Nephron progenitor cell (in vitro differentiated cells): ENCODE measurements at places on chromosomes 12 and 14.

DNA sequence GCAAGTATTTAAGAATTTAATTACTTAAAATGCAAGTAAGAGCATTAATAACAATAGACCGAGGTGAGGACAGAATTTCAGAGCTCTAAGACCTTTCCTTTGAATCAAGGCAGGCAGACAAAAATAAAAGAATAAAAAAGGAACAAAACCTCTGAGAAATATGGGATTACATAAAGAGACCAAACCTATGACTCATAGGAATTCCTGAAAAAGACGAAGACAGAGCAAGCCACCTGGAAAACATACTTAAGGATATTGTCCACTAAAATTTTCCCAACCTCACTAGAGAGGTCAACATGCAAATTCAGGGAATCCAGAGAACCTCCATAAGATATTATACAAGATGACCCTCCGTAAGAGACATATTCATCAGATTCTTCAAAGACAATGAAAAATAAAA, 325.1 kb downstream of the AEBP2 start:
- H3K27ac ChIP-seq, result no peak overlapping the region
- H3K4me3 ChIP-seq, result no peak overlapping the region
- H3K4me1 ChIP-seq, result no peaks in the 10 kb centered on the region
- H3K27me3 ChIP-seq, result no peaks in the 10 kb centered on the region

GRCh38 chr14:27573018-27573417, 975.2 kb upstream of the NOVA1 start:
- no peaks in the 10 kb centered on the region for H3K36me3 ChIP-seq
- H3K4me3 ChIP-seq, result no peak overlapping the region

DNA sequence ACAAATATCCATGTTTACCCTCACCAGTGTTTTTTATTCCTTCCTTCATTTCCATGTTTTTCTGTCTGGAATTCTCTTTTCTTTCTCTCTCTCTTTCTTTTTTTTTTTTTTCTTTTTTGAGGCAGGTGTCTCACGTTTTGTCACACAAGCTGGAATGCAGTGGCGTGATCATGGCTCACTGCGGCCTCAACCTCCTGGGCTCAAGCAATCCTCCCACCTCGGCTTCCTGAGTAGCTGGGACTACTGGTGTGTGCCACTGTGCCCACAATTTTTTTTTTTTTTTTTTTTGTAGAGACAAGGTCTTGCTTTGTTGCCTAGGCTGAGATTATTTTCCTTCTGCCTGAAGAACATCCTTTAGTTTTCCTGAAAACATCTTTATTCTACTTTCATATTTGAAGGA, 15.0 kb upstream of the AMIGO2 start:
- no peaks in the 10 kb centered on the region for H3K36me3 ChIP-seq
- H3K4me3 ChIP-seq, result no peak overlapping the region
- DNase-seq, result no peak
- no peak overlapping the region for H3K27ac ChIP-seq
- no peaks in the 10 kb centered on the region for H3K4me1 ChIP-seq

GRCh38 chr12:32048791-32049190, 57.9 kb upstream of the BICD1 start:
- peaks cover 33% of the 10 kb centered on the region for H3K4me1 ChIP-seq
- no peak overlapping the region for H3K27ac ChIP-seq
- DNase-seq, result no peak
- H3K36me3 ChIP-seq, result peaks cover 8% of the 10 kb centered on the region

DNA sequence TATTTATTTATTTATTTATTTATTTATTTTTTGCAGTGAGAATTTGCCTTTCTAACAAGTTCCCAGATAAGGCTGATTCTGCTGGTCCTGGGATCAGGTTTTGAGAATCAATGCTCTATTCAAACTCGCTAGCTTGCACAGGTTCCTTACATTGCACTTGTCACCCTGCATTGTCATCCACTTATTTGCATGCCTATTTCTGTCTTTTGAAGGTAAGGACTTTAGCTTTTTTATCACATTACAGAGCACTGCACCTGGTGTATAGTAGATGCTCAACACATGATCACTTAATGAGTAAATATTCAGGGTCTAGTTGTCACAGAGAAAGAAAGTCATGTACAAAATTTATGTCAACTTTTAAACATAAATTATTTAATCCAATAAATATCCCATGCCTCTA, 219.7 kb upstream of the BTG1 start:
- H3K27ac ChIP-seq, result no peak overlapping the region
- H3K4me1 ChIP-seq, result peaks cover 47% of the 10 kb centered on the region
- H3K36me3 ChIP-seq, result no peaks in the 10 kb centered on the region
- no peak for DNase-seq
- H3K4me3 ChIP-seq, result no peak overlapping the region
- peaks cover 4% of the 10 kb centered on the region for H3K27me3 ChIP-seq
